Motor neuron (in vitro differentiated cells): ENCODE measurements at places on chromosomes 11 and 22.

- no peak for ATAC-seq
Observed at GRCh38 chr11:15602785-15603567, 488.3 kb downstream of the INSC start.

DNA sequence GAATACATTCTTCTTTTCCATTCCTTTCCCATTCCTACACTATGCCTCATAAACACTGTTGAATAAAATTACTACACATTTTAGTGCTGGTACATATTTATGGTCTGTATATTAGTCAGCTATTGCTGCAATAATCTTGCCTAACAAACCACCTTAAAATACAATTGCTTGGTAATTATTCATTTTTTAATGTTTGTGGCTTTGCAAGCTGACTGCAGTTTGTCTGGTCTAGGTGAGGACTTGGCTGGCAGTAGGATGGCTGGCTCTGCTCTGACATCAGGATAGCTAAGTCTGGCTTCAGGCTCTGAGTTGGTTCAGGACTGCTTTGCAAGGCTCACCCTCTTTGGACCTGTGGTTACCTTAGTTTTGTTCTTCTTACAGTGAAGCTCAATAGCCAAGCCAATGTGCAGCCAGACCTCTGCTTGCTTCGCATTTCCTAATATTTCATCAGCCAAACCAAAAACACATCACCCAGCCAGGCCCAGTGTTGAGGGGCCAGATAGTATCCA is 913.4 kb upstream of the RAG2 start:
- no peak for ATAC-seq

GRCh38 chr11:75668451-75669297 is at the start of gene MAP6:
MAP6 (minus strand) TSS chr11:75669038; CDS start chr11:75668369, 669 bp downstream.
- ATAC-seq, result peak; percentile 64

DNA sequence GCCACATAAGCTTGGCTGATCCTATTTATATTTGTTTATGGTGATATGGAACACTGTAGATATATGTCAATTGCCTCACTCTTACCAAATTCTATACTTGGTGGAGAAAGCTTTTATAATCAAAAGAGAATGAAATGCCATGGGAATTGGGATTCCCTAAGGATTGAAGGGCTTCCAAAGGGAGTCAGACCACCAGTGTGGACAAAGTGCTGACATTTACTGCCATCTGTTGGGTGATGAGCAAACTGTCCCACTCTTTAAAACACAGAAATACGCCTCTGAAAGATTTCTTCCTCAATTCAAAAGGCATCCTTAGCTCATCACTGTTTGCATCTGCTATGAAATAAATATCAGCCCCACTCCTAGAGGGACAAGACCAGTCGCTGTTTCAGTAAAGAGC is 7.1 kb downstream of the SLC1A2 start:
- ATAC-seq, result peak; percentile 48

DNA sequence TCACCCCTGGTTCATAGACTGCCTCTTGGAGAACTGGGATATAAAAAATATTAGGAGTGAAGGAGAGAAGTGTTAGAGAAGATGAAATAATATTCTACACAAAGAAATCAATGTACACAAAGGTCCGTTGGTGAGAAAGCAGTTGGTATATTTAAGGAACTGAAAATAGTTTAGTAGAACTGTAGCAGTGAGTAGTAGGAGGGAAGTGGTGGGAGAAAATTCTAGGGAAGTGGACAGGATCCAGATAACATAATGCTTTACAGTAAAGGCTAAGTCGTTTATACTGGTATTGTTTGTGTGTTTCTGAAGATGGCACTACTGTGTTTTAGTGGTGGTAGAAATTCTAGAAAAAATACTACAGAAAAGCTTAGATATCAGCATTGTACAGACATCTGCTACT is 120.8 kb upstream of the CHORDC1 start:
- no peak for ATAC-seq

DNA sequence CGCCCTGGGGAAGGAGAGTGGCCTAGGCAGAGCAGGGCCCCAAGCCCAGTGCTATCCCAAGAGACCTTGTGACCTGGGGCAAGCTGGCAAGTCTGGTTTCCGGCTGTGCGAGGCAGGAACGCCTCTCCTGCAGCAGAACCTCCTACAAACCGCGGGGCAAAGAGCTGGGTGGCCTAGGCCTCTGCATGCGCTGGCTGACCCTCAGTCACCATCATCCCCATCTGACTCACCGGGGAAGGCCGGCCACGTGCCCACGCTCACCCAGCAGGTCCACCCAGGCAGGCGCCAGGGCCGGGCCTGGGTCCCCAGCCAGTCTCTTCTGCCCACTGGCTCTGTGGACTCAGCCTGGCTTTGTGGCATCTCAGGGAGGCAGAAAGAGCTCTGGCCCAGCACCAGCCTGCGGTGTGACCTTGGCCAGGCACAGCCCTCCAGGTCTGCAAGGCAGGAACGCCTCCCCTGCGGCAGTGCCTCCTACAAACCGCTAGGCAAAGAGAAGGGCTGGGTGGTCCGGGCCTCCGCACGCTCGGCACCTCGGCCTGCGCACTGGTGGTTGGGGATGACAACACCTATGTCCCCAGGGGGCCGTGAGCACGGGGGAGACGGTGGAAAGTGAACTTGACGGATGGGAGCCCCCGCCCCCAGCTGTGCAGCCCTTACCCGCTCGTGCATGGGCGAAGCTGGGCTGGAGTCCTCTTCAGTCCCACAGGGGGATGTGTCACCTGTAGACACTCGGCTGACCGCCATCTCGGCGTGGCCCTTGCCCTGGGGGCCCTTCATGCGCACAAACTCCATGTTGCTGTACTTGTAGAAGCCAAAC is 38.2 kb downstream of the KIAA0930 start:
- no peak for ATAC-seq
